ENCODE measurements at places on chromosomes 3 and 15. TPM values are rescaled to one million over a fixed set of nuclear protein-coding genes. Genes with fewer than 3 reads are reported as not detected.

Gene SH3GL3
- total RNA-seq: 1.2 TPM

GRCh38 chr15:75844629-75845335 lies 1.5 kb downstream of the UBE2Q2 start:
- H3K4me1 ChIP-seq: peaks cover 40% of the 10 kb centered on the region
- peaks cover 3% of the 10 kb centered on the region for H3K36me3 ChIP-seq
- peak overlapping the region; percentile 86 for H3K4me3 ChIP-seq

DNA sequence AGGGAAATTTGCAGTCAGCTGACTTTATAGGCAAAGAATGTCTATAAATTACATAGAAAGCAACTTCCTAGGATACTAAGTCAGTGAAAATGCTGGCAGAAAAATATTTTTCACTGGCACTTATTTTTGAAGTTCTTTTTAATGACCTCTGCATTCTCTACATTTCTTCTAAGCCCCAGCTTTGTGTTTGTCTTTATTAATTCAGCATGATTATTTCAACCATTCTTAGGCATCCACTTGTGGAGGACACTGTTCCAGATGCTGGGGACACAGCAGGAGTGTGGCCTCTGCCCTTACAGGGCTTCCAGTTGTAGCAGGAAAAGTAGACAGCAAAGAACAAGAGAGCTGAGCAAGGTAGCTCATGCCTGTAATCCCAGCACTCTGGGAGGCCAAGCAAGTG lies 15.0 kb downstream of the LRRK1 start:
- no peak for DNase-seq
- H3K4me3 ChIP-seq: no peak overlapping the region
- H3K4me1 ChIP-seq: peaks cover 6% of the 10 kb centered on the region
- no peak overlapping the region for H3K27ac ChIP-seq
- no peaks in the 10 kb centered on the region for H3K36me3 ChIP-seq
- peaks cover 11% of the 10 kb centered on the region for H3K27me3 ChIP-seq

- peaks cover 37% of the 10 kb centered on the region for H3K4me1 ChIP-seq
- DNase-seq: no peak
- H3K36me3 ChIP-seq: peaks cover 12% of the 10 kb centered on the region
- H3K27me3 ChIP-seq: no peaks in the 10 kb centered on the region
- no peak overlapping the region for H3K4me3 ChIP-seq
Measured at GRCh38 chr3:44993471-44994205, 17.6 kb downstream of the EXOSC7 start.

GRCh38 chr3:46065294-46065705 lies 38.0 kb upstream of the XCR1 start:
- H3K4me3 ChIP-seq: no peak overlapping the region
- H3K27ac ChIP-seq: no peak overlapping the region
- no peaks in the 10 kb centered on the region for H3K4me1 ChIP-seq
- no peaks in the 10 kb centered on the region for H3K27me3 ChIP-seq
- H3K36me3 ChIP-seq: no peaks in the 10 kb centered on the region
- no peak for DNase-seq
